ENCODE measurements at places on chromosomes 12 and 14.

DNA sequence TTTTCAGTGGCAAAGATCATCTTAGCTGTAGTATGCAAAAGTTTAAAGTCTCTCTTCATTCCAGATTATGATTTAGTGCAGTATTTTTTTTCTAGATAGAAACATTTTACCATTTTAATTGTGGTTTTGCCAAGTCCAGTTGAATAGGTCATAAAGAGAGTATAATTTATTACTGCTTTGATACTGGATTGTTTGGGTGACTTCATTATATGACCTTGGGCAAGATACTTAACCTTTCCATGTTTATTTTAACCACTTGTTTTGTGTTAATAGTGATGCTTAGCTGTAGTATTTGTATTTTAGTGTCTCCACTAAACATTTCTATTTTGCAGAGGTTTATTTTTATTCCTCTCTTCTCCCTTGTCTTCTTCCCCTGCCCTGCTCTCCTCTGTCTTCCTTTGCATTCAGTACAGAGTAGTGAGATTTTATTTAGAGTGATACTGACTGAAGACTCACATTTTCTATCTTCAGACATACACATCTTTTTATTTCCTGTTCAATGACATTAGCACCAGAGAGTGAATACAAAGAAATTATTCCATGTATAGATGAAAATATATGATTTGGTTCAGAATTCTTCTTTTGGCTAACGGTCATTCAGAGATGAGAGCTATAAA, 215.2 kb downstream of the ERC1 start:
- no peak for DNase-seq

GRCh38 chr12:108899145-108899544, 19.3 kb downstream of the DAO start:
- DNase-seq = no peak

GRCh38 chr14:54673193-54674045, 106.5 kb downstream of the SAMD4A start:
- DNase-seq = no peak

DNA sequence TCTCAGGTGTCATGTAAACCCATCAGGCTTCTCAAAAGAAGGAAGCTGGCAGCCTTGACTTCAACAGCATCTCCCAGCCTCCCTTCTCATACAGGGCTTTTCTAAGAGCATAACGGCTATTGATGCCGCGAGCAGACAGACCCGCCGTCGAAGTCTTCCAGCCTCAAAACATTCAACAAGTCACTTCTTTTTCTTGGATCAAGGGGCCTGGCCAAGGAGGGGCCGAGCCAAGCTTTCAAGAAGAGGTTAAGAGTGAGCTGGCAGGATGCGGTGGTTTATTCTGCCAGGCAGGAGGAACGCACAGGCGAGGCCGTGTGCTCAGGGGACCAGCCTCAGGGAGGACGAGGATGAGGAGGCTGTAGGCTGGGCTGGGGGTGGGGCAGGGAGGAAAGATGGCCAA, 102.9 kb upstream of the RFLNA start:
- no peak for DNase-seq

DNA sequence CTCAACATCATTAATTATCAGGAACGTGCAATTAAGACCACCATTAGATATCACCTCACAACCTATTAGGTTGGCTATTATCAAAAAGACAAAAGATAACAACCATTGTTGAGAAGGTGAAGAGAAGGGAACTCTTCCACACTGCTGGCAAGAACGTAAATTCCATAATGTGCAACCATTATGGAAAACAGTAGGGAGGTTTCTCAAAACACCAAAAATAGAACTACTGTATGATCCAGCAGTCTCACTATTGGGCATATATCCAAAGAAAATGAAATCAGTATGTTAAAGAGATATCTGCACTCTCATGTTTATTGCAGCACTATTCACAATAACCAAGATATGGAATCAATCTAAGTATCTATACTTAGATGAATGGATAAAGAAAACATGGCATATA, 51.6 kb upstream of the OR4E1 start:
- DNase-seq = no peak

- DNase-seq = no peak
Measured at GRCh38 chr12:109987615-109988014, 8.6 kb downstream of the GIT2 start.

Measured in stimulated activated CD4-positive, alpha-beta T cell treated with anti-CD3 and anti-CD28 coated beads, TNF-alpha, amount 100 ng/mL, for 1 hour (primary cell).